ENCODE measurements at places on chromosomes 16 and 17.

- DNase-seq: no peak
Observed at GRCh38 chr16:56042416-56042815, 148.9 kb upstream of the GNAO1 start.

GRCh38 chr16:23673971-23674614, 4.6 kb upstream of the PLK1 start:
- DNase-seq: no peak

- no peak for DNase-seq
Observed at GRCh38 chr16:82043680-82044584, 8.9 kb downstream of the HSD17B2 start.

GRCh38 chr16:85378145-85379040, 234.7 kb upstream of the GSE1 start:
- DNase-seq: no peak

Data from stimulated activated CD8-positive, alpha-beta memory T cell treated with anti-CD3 and anti-CD28 coated beads, Interleukin-7, amount 100 ng/mL, for 1 hour (primary cell).